ENCODE measurements at places on chromosomes 12 and 14.

- no peak overlapping the region for H3K27ac ChIP-seq
- peaks cover 12% of the 10 kb centered on the region for H3K4me1 ChIP-seq
- no peak overlapping the region for H3K4me3 ChIP-seq
- no peaks in the 10 kb centered on the region for H3K36me3 ChIP-seq
- no peak for DNase-seq
- H3K27me3 ChIP-seq = no peaks in the 10 kb centered on the region
Observed at GRCh38 chr14:49935526-49935925, 42.6 kb downstream of the ARF6 start.

DNA sequence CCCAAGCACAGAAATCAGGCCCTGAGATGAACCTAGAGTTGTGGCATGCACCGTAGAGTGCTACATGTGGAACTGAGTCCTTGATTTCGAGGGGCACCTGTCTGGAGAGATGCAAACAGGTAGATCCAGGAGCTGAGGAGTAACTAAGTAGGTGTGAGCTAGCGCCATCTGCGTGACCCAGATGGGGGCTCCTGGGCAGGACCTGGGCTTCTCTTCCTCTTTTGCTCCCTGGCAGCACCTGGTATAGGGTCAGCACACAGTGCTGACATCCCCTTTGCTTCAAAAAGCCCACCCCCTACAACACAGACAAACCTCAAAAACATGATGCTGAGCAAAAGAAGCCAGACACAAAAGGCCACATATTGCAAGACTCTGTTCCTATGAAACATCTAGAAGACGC lies 65.8 kb downstream of the PITPNM2 start:
- no peaks in the 10 kb centered on the region for H3K27me3 ChIP-seq
- no peak for DNase-seq
- peaks cover 5% of the 10 kb centered on the region for H3K4me1 ChIP-seq
- no peaks in the 10 kb centered on the region for H3K36me3 ChIP-seq

DNA sequence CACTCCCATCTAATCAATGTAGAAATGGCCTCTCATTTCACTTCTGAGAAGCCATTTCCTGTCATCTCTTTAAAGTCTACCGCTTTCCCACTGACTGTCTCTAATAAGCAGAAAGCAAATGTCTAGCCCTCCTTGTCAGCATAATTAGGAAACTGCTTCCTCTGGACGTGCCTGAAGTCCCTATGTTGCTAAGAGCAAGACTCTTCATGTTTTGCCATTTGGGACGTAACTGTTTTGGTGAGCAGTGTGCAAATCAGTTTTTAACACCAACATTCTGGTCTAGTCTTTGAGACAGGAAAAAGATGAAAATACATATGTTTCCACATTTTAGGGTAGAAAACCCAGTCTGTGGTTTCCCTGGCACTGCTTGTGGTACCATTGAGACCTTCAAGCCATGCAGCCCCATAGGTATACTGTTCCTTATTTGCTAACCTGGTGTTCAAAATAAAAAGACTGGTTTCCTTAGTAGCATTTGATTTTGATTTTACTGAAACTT lies 22.2 kb downstream of the IFNG start:
- H3K4me1 ChIP-seq = peaks cover 19% of the 10 kb centered on the region
- no peaks in the 10 kb centered on the region for H3K27me3 ChIP-seq
- H3K36me3 ChIP-seq = no peaks in the 10 kb centered on the region
- H3K4me3 ChIP-seq = no peak overlapping the region

DNA sequence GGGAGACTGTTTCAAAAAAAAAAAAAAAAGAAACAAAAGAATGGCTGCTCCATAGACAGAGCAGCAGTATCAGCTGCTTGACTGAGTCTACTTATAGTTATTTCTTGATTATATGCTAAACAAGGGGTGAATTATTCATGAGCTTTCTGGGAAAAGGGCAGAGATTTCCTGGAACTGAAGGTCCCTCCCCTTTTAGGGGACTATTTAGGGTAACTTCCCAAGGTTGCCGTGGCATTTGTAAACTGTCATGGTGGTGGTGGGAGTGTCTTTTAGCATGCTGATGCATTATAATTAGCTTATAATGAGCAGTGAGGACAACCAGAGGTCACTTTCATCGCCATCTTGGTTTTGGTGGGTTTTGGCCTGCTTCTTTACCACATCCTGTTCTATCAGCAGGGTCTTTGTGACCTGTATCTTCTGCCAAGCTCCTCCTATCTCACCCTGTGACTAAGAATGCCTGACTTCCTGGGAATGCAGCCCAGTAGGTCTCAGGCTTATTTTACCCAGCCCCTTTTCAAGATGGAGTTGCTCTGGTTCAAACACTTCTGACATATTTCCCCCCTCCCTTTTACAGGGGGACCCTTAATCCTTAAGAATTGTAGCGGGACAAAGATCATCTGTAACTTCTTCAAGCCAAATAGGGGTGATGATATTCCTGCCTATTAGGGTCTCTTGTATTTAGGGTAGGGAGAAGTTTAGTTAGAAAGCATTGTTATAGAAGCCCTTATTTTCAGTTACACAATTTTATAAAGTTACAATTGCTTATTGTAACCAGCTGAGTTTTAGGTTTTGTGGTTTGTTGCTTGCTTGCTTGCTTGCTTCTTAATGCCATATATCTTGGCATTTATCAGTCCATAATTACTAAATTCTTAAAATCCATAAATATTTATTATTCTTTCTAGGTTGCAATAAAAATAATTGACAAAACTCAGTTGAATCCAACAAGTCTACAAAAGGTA lies 42.5 kb downstream of the MARK3 start:
- no peak overlapping the region for H3K4me3 ChIP-seq
- peaks cover 10% of the 10 kb centered on the region for H3K4me1 ChIP-seq
- DNase-seq = no peak
- H3K27ac ChIP-seq = no peak overlapping the region
- peaks cover 30% of the 10 kb centered on the region for H3K36me3 ChIP-seq

GRCh38 chr12:68031174-68031573 lies 41.9 kb downstream of the IFNG-AS1 start:
- no peak overlapping the region for H3K27ac ChIP-seq
- H3K36me3 ChIP-seq = no peaks in the 10 kb centered on the region
- DNase-seq = no peak
- no peaks in the 10 kb centered on the region for H3K27me3 ChIP-seq

DNA sequence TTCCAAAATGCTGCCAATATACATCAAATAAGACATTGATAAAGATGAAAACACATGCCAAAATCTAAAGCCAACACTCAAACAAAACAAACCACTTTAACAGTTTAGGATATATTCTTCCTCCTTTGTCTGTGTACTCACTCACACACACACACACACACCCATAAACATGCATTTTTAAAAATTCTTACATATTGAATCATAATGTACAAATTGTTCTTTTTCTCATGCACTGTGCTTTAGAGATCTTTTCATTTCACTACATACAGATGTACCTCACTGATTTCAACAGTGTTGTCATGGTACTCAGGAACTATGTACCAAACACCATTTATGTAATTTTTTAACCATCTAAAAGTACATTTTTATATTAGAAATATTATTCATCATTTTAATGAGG lies 9.5 kb upstream of the RERG start:
- no peaks in the 10 kb centered on the region for H3K4me1 ChIP-seq
- H3K4me3 ChIP-seq = no peak overlapping the region
- DNase-seq = no peak
- H3K36me3 ChIP-seq = no peaks in the 10 kb centered on the region
- H3K27me3 ChIP-seq = peaks cover 19% of the 10 kb centered on the region
- H3K27ac ChIP-seq = no peak overlapping the region

DNA sequence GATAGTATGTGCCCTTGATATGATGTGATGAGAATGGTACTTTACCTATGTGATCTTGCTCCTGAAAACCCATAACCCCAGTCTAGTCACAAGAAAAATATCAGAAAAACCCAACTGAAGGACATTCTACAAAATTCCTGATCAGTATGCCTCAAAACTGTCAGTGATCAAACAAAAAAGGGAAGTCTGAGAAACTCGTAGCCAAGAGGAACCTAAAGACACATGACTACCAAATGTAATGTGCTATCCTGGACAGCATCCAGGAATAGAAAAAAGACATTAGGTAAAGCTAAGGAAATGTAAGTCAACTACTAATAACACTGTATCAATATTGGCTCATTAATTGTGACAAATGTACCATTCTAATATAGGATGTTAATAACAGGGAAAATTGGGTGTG lies 4.1 kb upstream of the WIF1 start:
- no peak overlapping the region for H3K27ac ChIP-seq
- H3K27me3 ChIP-seq = peaks cover 30% of the 10 kb centered on the region
- H3K4me1 ChIP-seq = peaks cover 12% of the 10 kb centered on the region
- no peaks in the 10 kb centered on the region for H3K36me3 ChIP-seq
- no peak for DNase-seq

GRCh38 chr12:20629414-20630156 lies 65.5 kb upstream of the SLCO1C1 start:
- no peak for DNase-seq
- no peaks in the 10 kb centered on the region for H3K27me3 ChIP-seq
- H3K4me3 ChIP-seq = no peak overlapping the region
- H3K36me3 ChIP-seq = no peaks in the 10 kb centered on the region

DNA sequence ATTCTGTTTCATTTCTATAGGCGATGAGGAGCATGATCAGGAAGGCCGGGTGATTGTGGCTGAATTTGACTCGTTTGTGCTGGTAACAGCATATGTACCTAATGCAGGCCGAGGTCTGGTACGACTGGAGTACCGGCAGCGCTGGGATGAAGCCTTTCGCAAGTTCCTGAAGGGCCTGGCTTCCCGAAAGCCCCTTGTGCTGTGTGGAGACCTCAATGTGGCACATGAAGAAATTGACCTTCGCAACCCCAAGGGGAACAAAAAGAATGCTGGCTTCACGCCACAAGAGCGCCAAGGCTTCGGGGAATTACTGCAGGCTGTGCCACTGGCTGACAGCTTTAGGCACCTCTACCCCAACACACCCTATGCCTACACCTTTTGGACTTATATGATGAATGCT lies 1.9 kb downstream of the APEX1 start:
- H3K27ac ChIP-seq = no peak overlapping the region
- peaks cover 52% of the 10 kb centered on the region for H3K4me1 ChIP-seq
- H3K27me3 ChIP-seq = no peaks in the 10 kb centered on the region
- no peak for DNase-seq
- no peak overlapping the region for H3K4me3 ChIP-seq

GRCh38 chr12:50006754-50007442 lies 18.4 kb downstream of the RACGAP1 start:
- no peak overlapping the region for H3K4me3 ChIP-seq
- peaks cover 4% of the 10 kb centered on the region for H3K36me3 ChIP-seq
- no peak overlapping the region for H3K27ac ChIP-seq
- no peaks in the 10 kb centered on the region for H3K27me3 ChIP-seq

DNA sequence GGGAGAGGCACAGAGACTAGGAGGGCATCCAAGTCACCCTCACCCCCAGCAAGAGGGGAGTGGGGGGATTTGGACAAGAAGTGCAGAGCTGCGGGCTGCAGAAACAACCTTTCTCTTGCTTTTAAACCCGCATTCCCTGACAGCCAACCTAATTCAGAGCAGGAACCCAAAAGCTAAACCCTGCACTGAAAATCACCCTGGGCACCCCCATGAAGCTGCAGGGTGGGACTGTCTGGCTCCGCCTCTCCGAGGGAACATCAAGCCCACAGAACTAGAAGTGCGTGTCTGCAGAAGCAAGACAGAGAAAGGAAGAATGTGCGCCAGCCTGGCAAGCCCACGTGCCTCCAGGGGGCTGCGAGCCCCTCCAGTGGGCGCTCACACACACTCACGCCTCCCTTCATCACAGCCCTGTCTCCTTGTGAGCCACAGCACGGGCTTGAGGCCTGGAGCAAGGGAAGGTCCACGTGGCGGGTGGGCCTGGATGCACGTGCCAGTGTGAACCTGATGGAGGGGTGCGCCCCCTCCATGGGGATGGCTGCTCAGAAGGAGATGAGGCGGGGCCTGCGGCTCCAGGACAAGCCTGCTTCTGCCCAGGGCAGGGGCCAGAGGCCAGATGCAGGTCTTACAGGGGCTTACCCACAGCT lies 27.8 kb upstream of the PNMA1 start:
- peaks cover 89% of the 10 kb centered on the region for H3K4me1 ChIP-seq
- H3K4me3 ChIP-seq = peak overlapping the region; percentile 36
- peak; percentile 53 for DNase-seq
- peak overlapping the region; percentile 76 for H3K27ac ChIP-seq

DNA sequence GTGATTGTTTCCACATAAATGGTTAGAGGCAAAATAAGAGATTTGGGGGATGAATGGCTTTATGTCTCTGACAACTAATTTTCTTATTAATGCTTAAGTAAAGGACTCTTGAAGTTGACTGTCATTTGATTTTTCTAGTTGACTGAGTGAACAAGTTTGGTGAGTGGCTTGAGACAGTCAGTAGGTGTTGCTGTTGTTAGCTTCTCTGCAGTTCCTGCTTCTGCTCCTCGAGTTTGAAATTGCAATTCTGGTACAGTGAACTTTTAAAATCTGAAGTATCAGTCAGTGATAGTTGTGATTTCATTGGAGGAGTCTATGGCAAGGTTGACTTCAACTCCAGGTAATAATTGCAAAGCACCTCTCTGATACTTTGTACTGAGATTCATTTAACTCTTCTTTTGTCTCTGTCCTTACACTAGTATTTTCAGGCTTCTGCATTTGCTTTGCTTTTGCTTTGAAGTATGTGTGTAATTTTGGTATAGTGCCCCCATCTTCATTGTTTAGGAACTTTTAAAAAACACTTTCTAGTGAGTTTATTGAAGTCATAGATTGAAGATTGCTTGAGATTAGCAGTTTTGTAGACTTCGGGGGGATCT lies 415.5 kb downstream of the PCNX1 start:
- no peak overlapping the region for H3K27ac ChIP-seq
- H3K27me3 ChIP-seq = no peaks in the 10 kb centered on the region
- H3K4me1 ChIP-seq = peaks cover 34% of the 10 kb centered on the region
- DNase-seq = no peak

- no peaks in the 10 kb centered on the region for H3K36me3 ChIP-seq
- H3K4me3 ChIP-seq = no peak overlapping the region
- peaks cover 25% of the 10 kb centered on the region for H3K27me3 ChIP-seq
- DNase-seq = no peak
Observed at GRCh38 chr12:129901254-129901653, 2.6 kb downstream of the TMEM132D start.

DNA sequence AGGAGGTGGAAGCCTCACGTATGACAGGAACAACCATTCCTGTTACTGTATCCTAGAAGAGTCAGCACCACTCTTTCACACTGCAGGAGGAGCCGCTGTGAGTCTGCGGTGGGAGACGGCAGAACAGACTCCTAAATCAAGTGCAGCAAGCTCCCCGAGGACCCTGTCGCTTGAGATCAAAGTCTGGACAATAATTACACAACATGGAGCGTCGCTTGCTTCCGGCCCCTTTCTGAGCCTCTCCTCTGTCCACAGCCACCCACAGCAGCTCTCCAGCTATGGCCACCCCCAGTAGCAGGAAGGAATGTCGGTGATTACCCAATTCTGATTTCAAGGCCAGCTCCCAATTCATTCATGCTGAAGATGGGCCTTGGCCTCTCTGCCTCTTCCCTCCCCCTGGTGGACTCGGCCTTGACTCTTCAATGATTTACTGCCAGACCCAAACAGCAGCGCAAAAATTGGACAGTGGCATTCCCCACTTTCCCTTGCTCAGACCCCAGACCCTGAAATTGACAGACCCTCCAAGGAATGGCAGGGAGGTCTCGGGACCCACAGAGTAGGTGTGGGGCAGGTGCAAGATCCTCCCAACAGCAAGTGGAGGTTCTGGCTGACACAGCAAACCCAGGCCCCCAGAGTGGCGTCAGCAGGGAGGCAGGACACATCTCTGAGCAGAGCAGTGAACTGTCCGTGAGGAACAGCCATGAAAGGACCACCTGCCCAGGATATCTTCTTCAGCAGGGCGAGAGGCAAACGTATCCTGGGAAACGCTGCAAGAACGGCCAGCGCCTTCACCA lies 272.7 kb upstream of the DIO3 start:
- DNase-seq = no peak
- H3K4me1 ChIP-seq = no peaks in the 10 kb centered on the region
- no peak overlapping the region for H3K27ac ChIP-seq
- peaks cover 12% of the 10 kb centered on the region for H3K27me3 ChIP-seq
